ENCODE measurements at places on chromosomes 12 and 14. TPM values are rescaled to one million over a fixed set of nuclear protein-coding genes. Genes with fewer than 3 reads are reported as not detected.

- peaks cover 10% of the 10 kb centered on the region for H3K4me1 ChIP-seq
- H3K36me3 ChIP-seq, result peaks cover 9% of the 10 kb centered on the region
These were observed 11.2 kb upstream of the FKBP11 start for GRCh38 chr12:48936379-48936979.

DNA sequence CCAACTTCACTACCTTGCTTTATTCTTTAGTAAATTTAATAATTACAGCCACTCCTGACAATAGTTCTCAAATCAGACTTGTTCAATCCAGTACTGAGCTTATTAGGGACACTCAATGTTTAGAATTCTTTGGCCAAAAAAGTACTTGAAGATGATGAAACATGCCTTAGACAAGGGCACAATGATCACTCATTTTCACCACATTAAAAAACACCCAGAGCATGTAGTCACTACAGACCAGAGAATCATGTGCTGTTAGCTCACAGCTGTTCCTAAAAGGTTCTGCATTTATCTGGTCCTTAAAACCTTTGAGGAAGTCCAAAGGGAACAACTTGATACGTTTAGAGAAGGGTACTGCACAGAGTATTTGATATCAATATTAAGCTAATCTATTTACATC, 98.7 kb downstream of the INSM2 start:
- no peaks in the 10 kb centered on the region for H3K27me3 ChIP-seq
- peaks cover 12% of the 10 kb centered on the region for H3K36me3 ChIP-seq
- no peak overlapping the region for H3K4me3 ChIP-seq
- no peak overlapping the region for H3K27ac ChIP-seq
- H3K4me1 ChIP-seq, result no peaks in the 10 kb centered on the region

GRCh38 chr14:75835737-75836136, 146.1 kb downstream of the TGFB3 start:
- H3K27ac ChIP-seq, result no peak overlapping the region
- no peaks in the 10 kb centered on the region for H3K27me3 ChIP-seq
- peaks cover 34% of the 10 kb centered on the region for H3K36me3 ChIP-seq

DNA sequence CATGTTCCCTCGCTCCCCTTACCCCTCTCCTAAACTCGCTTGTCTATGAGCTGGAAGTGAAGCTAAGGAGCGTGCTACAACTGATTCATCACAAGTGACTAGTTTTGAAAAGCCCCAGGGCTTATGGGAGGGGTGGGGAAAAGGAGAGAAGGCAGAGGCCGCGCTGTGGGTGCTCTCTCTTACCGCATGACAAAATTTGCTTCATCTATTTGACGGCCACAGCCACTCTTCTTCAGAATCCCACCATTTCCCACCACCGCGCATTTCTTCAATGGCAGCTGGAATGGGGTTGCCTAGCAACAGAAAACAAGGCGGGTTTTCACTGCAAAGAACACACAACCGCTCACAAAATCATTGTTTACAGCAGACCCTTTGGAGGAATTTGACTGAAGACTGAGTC, 79.4 kb downstream of the ST8SIA1 start:
- H3K36me3 ChIP-seq, result no peaks in the 10 kb centered on the region
- H3K27ac ChIP-seq, result no peak overlapping the region

DNA sequence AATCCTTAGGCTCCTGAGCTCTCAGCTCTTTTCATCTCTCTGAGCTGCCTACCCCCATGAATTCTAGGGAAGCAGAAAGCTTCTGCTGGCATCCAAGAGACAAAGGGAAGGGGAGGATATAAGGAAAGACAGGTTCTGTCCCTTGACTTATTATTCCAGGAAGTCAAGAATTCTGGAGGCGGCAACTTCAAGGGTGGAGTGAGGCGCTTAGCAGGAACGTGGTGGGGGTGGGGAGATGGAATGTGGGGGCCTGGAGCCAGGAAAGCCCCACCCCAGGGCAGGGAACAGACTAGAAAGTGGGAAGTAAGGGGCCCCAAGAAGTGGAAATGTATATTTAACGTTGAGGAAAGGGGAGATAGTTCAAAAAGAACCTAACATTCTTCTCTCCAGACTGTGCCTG, 1.4 kb downstream of the CALCOCO1 start:
- no peak for DNase-seq
- H3K27me3 ChIP-seq, result no peaks in the 10 kb centered on the region
- no peaks in the 10 kb centered on the region for H3K36me3 ChIP-seq
- peaks cover 16% of the 10 kb centered on the region for H3K4me1 ChIP-seq

DNA sequence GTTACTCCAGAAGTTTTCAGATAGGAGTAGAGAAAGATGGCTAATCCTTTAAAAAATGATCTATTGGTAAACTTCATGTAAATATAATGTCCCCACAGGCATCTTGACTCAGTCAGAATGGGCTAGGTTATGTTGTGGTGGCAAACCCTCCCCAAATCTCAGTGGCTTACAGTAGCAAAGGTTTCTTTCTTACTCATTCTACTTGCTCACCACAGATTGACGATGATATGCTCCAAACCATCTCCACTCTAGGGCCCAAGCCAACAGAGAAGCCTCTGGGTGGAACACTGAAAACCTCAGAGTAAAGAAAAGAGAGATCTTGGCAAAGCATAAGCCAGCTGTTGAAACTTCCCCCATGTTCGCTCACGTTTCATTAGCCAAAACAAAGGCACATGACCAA, 146.4 kb downstream of the EMP1 start:
- H3K36me3 ChIP-seq, result no peaks in the 10 kb centered on the region
- peak; percentile 9 for DNase-seq
- peaks cover 13% of the 10 kb centered on the region for H3K27me3 ChIP-seq
- no peak overlapping the region for H3K27ac ChIP-seq
- no peak overlapping the region for H3K4me3 ChIP-seq

GRCh38 chr14:46734286-46734685, 82.7 kb upstream of the RPL10L start:
- H3K4me1 ChIP-seq, result no peaks in the 10 kb centered on the region
- H3K27ac ChIP-seq, result no peak overlapping the region
- no peaks in the 10 kb centered on the region for H3K27me3 ChIP-seq
- H3K36me3 ChIP-seq, result no peaks in the 10 kb centered on the region
- H3K4me3 ChIP-seq, result no peak overlapping the region
- DNase-seq, result no peak

DNA sequence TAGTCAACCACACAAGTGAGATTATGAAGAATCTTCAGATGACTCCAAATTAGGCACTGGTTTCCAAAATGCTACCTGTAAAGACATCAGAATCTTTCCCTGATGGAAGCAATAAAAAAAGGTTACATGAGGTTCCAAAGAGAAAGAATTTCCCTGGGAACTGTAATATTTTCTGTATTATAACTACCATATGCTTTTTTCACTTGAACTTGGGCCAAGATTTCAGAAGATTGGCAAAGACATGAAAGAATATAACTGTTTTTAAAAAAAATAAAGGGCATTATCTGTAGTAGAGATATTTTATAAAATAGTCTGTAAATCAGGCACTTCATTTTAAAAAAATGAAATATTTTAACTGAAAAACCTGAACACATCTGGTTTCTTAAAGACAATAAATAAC, 12.9 kb downstream of the HECTD1 start:
- peaks cover 46% of the 10 kb centered on the region for H3K4me1 ChIP-seq
- no peaks in the 10 kb centered on the region for H3K27me3 ChIP-seq
- H3K4me3 ChIP-seq, result no peak overlapping the region

DNA sequence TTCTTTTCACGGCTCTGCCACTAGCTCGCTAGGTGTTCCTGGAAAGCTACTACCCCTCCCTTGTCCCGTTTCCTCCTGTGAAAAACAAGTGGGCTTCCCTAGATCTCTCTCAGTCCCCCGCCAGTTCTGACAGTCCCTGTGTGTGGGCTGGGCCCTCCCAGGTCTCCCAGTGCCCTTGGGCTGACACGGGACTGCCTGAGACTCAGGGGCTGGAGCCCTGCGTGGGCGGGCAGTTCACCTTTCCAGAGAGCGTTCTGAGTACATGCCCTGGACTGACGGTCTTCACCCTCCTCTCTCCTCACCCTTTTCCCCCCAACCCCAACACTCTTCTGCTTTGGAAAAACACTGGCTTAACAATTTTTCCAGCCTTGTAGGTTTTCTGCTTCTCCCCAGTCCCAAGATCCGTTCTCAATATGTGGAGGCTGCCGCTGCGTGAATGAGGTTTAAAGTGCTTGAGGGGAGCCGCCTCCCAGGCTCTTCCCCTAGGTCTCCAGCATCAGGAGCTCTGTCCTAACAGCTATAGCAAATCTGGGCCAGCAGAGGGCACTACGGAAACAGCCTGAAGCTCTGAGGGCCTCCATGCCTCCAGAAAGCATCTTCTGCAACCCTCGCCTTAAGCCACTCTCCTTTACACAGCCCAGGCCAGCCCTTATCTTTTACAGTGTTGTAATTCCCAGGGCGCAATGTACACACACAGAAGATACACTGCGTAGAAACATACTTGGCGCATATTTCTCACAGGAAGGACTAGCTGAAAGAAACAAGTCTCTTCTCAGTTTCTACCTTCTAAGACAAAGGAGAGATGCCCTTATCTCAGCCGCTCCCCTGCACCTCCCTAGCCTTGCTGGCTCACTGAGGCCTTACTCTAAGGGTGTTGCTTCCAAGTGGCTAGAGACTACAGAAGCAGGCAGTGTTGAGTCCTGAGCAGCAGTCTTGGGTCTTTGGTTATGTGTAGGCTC, 10.4 kb upstream of the DCD start:
- H3K27me3 ChIP-seq, result peaks cover 2% of the 10 kb centered on the region
- no peaks in the 10 kb centered on the region for H3K4me1 ChIP-seq
- H3K27ac ChIP-seq, result no peak overlapping the region
- DNase-seq, result peak; percentile 72

DNA sequence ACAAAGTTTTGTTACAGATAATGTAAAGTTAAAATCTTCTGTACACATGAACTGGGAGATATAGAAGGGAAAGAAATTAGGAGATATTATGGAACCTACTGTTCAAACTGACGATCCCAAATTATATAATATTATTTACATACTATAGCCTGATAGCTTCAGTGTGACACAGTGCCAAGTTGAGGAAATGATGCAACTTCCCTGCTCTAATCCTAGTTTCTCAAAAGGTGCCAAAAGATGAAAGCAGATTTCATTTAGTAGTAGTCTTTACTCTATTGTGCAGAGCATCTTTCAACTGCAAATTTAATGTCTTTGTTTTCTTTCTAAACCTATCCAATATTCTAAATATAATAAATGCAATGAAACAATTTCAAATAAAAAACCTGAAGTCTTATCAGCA, 46.9 kb downstream of the COCH start:
- H3K27me3 ChIP-seq, result no peaks in the 10 kb centered on the region
- no peak for DNase-seq
- peaks cover 14% of the 10 kb centered on the region for H3K36me3 ChIP-seq
- no peak overlapping the region for H3K27ac ChIP-seq
- H3K4me3 ChIP-seq, result no peak overlapping the region

- no peak for DNase-seq
- H3K4me3 ChIP-seq, result no peak overlapping the region
- H3K36me3 ChIP-seq, result peaks cover 39% of the 10 kb centered on the region
- H3K27ac ChIP-seq, result peak overlapping the region; percentile 98
These were observed 17.8 kb downstream of the HDAC7 start for GRCh38 chr12:47801904-47802246.

GRCh38 chr12:94128280-94128679, 20.1 kb upstream of the PLXNC1 start:
- DNase-seq, result no peak
- H3K27me3 ChIP-seq, result no peaks in the 10 kb centered on the region
- H3K36me3 ChIP-seq, result peaks cover 2% of the 10 kb centered on the region
- H3K4me1 ChIP-seq, result peaks cover 39% of the 10 kb centered on the region

DNA sequence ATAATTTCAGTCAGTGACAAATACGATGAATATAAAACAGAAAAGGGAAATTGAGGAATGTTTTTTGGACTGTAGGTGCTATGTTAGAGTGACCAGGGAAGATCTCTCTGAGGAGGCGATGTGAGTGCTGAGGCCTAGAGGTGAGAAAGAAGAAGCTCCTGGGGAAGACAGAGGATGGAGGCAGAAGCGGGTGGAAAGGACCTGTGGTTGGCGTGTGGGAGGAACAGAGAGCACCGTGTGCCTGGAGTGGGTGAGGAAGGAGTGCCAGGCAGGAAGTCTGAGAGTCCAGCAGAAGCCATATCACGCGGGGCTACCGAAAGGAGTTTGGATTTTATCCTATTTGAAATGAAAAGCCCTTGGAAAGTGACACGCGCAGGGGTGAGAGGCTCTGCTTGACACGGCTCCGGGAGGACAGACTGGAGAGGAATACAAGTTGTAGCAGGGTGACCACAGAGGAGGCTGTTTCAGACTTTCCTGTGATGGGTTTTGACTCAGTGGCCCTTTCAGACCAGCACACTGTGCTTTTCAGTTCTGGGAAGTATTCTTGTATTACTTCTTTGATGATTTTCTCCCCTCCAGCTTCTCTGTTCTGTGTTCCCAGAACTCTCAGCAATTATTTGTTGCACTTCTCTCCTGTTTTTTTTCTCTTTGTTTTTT, 96.9 kb downstream of the VRK1 start:
- H3K27ac ChIP-seq, result no peak overlapping the region
- peaks cover 5% of the 10 kb centered on the region for H3K36me3 ChIP-seq
- no peaks in the 10 kb centered on the region for H3K27me3 ChIP-seq

DNA sequence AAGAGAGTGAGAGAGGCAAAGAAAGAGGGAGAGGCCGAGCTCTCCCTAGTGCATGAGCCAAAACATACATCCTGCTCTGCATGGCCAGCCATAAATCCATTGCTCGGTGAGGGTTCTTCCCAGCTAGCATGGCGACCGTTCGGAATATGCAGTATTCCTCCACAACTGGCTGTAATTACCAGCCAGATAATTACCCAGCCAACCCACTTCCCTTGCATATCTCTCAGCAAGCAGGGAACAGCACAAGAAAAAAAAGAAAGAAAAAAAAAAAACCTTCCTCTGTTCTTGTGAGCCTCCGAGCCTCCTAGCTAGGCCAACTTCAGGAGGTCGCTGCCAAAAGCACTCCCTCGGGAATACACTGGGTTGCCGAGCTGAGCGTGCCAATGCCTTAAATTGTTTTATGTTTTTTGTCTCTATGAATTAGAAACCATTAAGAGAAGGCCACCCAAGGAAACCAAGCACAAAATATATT, 567.9 kb downstream of the MED13L start:
- H3K27ac ChIP-seq, result no peak overlapping the region
- H3K36me3 ChIP-seq, result no peaks in the 10 kb centered on the region
- no peak overlapping the region for H3K4me3 ChIP-seq
- no peaks in the 10 kb centered on the region for H3K27me3 ChIP-seq
- no peak for DNase-seq
- no peaks in the 10 kb centered on the region for H3K4me1 ChIP-seq

DNA sequence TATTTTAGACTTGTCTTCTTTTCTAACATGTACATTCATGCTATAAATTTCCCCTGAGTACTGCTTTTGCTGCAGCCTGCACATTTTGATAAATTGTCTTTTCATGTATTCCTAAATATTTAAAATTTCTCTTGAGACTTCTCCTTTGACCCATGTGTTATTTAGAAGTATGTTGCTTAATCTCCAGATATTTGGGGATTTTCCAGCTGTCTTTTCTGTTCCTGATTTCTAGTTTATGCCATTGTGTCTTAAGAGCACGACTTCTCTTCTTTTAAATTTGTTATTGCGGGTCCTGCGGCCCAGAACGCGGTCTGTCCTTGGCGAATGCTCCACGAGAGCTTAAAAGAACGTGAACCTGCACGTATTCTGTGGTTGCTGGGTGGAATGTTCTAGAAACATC, 136.4 kb downstream of the KIF26A start:
- no peak overlapping the region for H3K4me3 ChIP-seq
- H3K27me3 ChIP-seq, result no peaks in the 10 kb centered on the region
- no peak overlapping the region for H3K27ac ChIP-seq
- H3K36me3 ChIP-seq, result no peaks in the 10 kb centered on the region
- H3K4me1 ChIP-seq, result no peaks in the 10 kb centered on the region

Gene CD4
- 161 TPM for total RNA-seq

Gene KLRC4
- total RNA-seq, result not detected

Gene TSPAN19
- not detected for total RNA-seq
